Fibroblast of lung (primary cell): ENCODE measurements at places on chromosomes 2 and 18. TPM values are rescaled to one million over a fixed set of nuclear protein-coding genes. Genes with fewer than 3 reads are reported as not detected.
A peak's percentile ranks its signal among the peaks of the same experiment; 100 is the strongest.

GRCh38 chr2:203814661-203815540 is 52.7 kb upstream of the CTLA4 start:
- peak; percentile 85 for DNase-seq
- H3K36me3 ChIP-seq = no peaks in the 10 kb centered on the region
- H3K27me3 ChIP-seq = no peaks in the 10 kb centered on the region
- no peak overlapping the region for H3K27ac ChIP-seq
- H3K4me1 ChIP-seq = peaks cover 2% of the 10 kb centered on the region

DNA sequence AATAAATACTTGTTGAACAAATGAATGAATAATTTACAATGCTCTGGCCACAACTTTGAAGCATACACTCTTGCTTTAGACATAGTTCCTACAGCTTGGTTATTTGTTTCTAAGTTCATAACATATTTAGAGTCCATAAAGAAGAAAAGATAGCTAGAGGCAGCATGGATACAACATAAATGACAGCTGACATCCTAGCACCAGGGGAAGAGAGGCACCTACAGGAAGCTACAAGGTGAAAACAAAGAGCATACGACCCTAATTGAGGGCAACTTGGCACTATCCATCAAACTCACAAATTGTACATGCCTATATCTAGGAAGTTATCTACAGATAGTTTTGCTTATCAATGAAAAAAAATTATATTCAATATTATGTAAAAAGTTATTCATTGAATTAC is 88.9 kb downstream of the PLEKHM3 start:
- H3K27me3 ChIP-seq = no peaks in the 10 kb centered on the region
- no peaks in the 10 kb centered on the region for H3K36me3 ChIP-seq
- DNase-seq = no peak
- no peaks in the 10 kb centered on the region for H3K4me1 ChIP-seq

GRCh38 chr18:34933909-34934661 is 107.1 kb upstream of the MAPRE2 start:
- peak; percentile 26 for DNase-seq
- H3K4me1 ChIP-seq = no peaks in the 10 kb centered on the region
- H3K4me3 ChIP-seq = no peak overlapping the region
- H3K27ac ChIP-seq = no peak overlapping the region

- H3K36me3 ChIP-seq = no peaks in the 10 kb centered on the region
- peak; percentile 46 for DNase-seq
- H3K27ac ChIP-seq = no peak overlapping the region
- no peaks in the 10 kb centered on the region for H3K27me3 ChIP-seq
- H3K4me3 ChIP-seq = no peak overlapping the region
Measured at GRCh38 chr18:52670896-52671295, 330.9 kb downstream of the DCC start.

The PLEKHM3 gene
- total RNA-seq = 17.2 and 20.1 TPM in 2 replicates

The DAPL1 gene
- total RNA-seq = not detected in 2 replicates

The POTEC gene
- total RNA-seq = not detected in 2 replicates

DNA sequence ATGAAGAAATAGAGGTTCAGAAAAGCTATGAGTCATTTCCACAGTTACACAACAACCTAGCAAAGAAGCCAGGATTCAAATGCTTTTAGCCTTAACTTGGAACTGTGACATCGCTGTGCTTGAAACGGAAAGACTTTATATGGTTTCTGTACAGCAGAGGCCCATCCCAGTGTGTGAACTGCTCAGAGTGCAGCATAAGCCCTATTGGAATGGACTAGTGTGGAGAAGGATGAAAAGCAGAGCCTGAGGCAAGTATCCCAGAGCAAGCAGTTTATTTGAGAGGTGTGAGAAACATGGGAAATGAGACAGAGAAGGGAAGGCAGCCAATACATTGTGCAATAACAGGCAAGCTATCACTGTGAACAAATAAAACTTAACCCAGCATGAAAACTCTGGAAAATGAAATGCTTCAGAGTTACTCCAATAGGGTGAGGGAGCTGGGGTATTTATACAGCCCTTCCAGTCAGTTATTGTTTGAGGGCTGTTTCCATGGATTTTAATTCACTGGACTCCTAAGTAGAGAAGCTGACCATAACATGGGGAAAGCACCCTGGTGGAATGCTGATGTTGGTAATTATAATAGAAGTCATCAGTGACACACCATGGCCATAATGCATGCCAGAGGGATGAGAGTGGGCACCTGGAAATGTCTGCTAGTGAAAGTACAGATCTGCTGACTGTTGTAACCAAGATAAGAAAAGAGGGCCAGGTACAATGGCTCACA is 254.0 kb upstream of the POU3F3 start:
- no peak overlapping the region for H3K27ac ChIP-seq
- H3K4me1 ChIP-seq = no peaks in the 10 kb centered on the region
- no peaks in the 10 kb centered on the region for H3K27me3 ChIP-seq
- H3K4me3 ChIP-seq = no peak overlapping the region
